ENCODE measurements at places on chromosomes 2 and 18. TPM values are rescaled to one million over a fixed set of nuclear protein-coding genes. Genes with fewer than 3 reads are reported as not detected.

Gene AMER3
- total RNA-seq, result not detected

DNA sequence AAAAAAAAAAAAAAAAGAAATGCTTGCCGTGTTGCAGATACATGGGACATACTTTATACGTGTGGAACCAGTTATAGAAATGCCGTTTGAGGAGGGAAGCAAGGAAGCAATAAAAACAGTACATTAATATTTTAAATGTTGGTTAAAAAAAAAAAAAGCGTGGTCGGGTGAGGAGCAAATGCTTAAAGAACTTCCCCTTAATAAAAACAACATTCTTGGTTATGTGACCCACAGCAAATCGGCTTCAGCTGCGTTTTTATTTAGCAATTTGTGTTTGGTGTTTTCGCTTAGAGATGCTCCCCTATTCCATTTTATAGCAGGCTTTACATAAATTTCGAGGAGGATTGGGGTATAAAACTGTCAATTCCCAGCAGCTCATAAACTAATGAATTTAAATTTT is 223.6 kb downstream of the LRRTM1 start:
- no peaks in the 10 kb centered on the region for H3K36me3 ChIP-seq
- no peaks in the 10 kb centered on the region for H3K4me1 ChIP-seq
- no peak overlapping the region for H3K27ac ChIP-seq
- H3K27me3 ChIP-seq, result no peaks in the 10 kb centered on the region
- no peak for DNase-seq

DNA sequence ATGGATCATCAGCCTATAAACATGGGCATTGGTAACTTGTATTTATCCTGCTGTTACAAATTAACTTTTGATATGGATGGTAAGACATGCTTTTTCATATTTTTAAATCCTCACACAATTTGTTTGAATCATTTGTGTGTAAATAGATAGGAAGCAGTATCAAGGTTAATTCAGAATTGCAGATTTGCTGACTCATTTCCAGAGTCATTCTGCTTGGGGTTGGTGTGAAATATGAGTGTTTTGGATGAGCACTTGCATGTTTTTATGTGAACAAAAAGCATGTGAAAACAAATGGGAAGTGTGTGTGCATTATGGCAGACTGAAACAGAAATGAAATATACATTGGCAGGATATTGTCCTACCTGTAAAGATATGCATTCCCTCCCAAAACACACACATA is 11.8 kb downstream of the CCDC85A start:
- peaks cover 6% of the 10 kb centered on the region for H3K36me3 ChIP-seq
- DNase-seq, result no peak
- H3K4me3 ChIP-seq, result no peak overlapping the region
- H3K4me1 ChIP-seq, result no peaks in the 10 kb centered on the region
- H3K27ac ChIP-seq, result no peak overlapping the region

DNA sequence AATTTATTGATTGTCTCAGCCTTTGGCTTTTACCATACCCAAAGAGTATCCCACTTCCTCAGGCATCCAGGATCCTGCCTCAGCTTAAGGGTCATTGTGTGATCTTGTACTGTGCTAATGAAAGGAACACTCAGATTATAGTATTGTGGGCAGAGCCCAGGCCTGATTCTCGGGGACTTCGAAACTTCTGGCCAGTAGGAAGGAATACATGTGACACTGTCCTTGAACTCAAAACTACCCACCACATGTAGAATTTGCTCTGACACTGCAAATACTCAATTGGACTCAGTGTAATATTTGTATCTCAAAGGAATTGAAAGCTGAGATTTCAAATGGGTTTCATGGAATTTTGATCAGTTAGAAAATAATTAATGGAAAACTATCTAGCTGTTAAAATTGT is 15.9 kb downstream of the DIS3L2 start:
- H3K4me3 ChIP-seq, result no peak overlapping the region
- DNase-seq, result no peak
- no peak overlapping the region for H3K27ac ChIP-seq
- H3K4me1 ChIP-seq, result no peaks in the 10 kb centered on the region
- no peaks in the 10 kb centered on the region for H3K27me3 ChIP-seq

GRCh38 chr2:160493227-160494028 is at the start of gene RBMS1:
TSS of gene RBMS1 (minus strand) at chr2:160493807. CDS start at chr2:160493363, 444 bp downstream.
- peaks cover 9% of the 10 kb centered on the region for H3K4me1 ChIP-seq
- H3K27me3 ChIP-seq, result no peaks in the 10 kb centered on the region
- H3K36me3 ChIP-seq, result no peaks in the 10 kb centered on the region
- H3K27ac ChIP-seq, result peak within 1 kb of the TSS; percentile 96
- peak; percentile 83 for DNase-seq
- peak within 1 kb of the TSS; percentile 82 for H3K4me3 ChIP-seq

DNA sequence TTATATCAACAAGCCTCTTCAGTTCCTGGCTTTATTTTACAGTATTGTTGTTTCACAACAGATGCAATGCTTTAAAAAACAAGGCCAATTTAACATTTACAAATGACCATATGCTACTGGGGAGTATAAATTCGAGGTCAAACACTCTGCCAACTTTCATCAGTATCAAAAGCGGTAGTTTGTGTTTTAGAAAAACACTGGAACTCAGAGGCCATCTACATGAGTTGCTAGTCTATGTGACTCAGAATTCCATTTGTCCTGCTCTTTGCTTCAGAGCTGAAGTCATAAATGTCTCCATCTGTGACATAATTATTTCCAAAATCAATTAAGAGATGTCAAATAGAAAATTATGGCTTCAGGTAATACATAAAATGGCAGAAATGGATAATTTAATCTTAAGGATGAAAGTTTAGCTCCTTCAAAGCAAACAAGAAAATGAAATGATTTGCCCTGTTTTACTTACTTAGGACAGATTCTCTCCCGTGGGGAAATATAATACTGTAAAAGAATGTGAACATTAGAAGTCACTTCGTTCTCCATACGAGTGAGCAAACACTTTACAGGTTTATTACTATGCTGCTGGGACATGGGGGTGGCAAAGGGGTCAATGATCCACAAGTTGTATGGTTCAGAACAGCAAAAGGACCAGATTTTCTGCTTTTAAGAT is 3.7 kb downstream of the MEX3C start:
- DNase-seq, result no peak
- H3K4me3 ChIP-seq, result peak overlapping the region; percentile 4
- H3K27ac ChIP-seq, result peak overlapping the region; percentile 42
- H3K27me3 ChIP-seq, result no peaks in the 10 kb centered on the region
- H3K36me3 ChIP-seq, result no peaks in the 10 kb centered on the region

Data from upper lobe of right lung (tissue), 1 donor.